ENCODE measurements at places on chromosomes 6 and 20.

GRCh38 chr6:63929111-63929510 is 293.5 kb downstream of the PHF3 start:
- DNase-seq, result no peak

DNA sequence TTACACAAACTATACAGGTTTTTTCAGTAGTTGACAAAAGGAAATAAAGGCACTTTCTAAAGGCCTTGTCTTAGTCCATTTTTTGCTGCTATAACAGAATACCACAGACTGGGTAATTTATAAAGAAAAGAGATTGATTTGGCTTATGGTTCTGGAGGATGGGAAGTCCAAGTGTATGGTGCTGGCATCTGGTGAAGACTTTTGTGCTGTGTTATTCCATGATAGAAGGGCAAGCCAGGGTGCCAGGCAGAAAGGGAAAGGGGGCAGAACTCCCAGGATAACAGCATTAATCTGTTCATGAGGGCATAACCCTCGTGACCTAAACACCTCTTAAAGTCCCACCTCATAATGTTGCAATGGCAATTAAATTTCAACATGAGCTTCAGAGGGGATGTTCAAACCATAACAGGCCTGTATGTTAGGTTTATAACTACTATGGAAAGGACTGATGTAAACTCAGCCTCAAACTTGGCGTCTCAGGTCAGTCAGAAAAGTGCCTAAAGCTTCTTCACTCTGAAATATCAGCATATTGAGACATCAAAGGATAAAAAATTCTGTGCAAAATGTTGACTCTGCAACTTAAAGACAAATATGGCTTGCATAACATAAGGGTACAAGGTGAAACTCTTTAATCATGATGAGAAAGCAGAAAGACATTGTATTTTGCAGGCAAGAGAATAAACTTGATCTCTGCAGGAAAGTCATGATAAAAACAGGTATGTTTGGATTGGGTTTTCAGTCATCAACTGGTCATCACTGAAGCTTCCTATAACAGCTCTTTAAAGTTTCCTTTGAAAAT is 42.8 kb downstream of the RNF217 start:
- no peak for DNase-seq

DNA sequence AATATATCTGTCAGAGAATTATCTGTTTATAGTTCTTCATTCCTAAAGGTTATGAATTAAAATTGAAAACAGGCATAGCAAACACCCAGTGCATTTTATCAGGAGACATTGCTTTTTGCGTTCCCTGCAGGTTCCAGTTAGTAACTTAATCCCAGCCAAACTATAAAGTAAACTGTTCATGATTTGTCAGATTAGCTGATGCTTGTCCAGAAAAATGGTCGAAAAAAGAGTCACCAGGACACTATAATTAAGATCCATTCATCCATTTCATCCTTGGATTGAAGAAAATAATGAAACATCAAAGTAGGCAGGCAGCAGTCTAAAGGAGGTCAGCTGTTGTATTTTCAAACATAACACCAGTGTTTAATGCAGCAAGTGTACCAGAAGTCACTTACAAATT is 75.9 kb downstream of the EPHA7 start:
- no peak for DNase-seq

GRCh38 chr6:125886914-125887313 is 69.7 kb upstream of the HINT3 start:
- no peak for DNase-seq

DNA sequence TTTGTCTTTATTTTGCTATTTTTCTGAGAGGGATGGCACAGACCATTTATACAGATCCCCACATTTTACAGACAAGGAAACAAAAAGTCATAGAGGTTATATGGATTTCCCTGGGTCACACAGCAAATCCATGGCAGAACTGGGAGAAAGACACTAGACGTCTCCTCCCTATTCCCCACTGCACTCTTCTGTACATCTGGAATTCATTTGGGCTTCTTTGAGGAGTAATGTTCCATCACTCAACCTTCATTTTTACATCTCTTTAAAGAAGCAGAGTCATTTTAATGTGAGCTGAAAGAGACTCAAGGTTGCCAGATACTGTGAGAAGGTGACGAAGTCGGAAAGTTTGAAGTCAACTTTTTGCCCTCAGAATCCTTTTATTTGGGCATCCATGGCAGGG is 207.3 kb downstream of the OTOR start:
- no peak for DNase-seq

DNA sequence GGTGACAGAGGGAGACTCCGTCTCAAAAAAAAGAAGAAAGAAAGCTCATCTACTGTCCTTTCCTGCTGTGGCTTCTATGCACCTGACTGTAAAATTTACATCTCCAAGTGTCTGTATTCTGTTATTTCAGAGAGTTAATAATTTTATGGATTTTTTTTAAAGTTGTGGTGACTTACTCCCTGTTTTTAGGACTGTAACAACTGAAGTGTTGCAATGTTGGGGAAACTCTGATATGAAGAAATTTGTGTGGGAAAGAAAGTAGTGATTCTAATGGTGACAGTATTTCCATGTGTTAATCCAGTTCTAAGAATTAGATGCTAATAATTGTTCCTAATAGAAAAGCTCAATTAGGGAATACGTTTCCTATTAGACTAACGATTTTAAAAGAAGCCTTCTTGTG is 27.4 kb downstream of the STX11 start:
- DNase-seq, result no peak

DNA sequence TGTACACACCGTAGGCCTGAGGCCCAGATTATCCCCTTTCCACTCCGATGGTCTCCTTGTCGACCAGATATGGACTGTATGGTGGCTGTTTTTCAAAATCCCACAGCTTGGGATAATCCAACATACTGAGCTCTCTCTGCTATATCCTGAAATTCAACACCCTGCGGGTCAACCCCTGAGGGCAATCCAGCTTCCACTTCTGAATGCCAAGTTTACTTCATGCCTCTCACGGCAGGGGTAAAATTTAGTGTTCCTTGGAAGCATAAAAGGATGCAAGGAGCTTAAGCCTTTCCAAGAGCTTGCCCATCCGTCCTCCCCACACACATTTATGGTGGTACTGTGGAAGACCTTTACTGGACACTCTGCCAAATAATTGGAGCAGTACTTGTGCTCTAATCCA is 90.7 kb downstream of the PLG start:
- DNase-seq, result no peak

- DNase-seq, result no peak
Observed at GRCh38 chr6:36335465-36336207, 1.1 kb downstream of the BNIP5 start.

GRCh38 chr6:137246791-137247202 is 27.6 kb upstream of the IFNGR1 start:
- DNase-seq, result no peak

- DNase-seq, result no peak
Observed at GRCh38 chr6:111549168-111549567, 56.5 kb downstream of the TRAF3IP2 start.

DNA sequence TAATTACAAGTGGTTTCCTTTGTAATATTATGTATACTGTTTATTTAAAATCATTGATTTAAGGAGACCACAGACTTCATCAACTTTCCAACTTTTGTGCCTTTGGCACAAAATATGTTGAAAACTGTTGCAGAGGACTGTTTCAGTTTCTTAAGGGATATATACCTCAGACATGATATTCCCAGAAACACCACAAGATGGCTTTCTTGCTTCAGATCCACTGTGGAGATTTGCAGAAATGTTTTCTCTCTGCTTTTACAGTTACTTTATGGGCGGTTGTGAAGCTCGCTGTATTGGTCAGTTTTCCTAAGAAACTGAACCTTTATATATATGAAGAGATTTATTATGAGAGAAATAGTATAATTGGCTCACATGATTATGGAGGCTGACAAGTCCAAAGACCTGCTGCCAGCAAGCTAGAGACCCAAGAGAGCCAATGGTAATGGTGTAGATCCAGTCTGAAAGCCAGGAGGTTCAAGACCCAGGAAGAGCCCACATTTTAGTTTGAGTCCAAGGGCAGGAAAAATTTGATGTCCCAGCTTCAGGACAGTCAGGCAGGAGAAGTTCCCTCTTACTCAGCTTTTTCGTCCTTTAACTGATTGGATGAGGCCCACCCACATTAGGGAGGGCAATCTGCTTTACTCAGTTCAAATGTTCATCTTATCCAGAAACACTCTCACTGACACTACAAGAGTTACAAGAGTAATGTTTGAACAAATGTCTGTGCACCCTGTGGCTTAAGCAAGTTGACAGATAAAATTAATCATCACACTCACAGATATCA is 12.8 kb downstream of the ME1 start:
- DNase-seq, result no peak

GRCh38 chr6:15763837-15764236 is 101.0 kb upstream of the DTNBP1 start:
- DNase-seq, result no peak

- no peak for DNase-seq
Observed at GRCh38 chr6:35062676-35063574, 78.2 kb downstream of the TCP11 start.

DNA sequence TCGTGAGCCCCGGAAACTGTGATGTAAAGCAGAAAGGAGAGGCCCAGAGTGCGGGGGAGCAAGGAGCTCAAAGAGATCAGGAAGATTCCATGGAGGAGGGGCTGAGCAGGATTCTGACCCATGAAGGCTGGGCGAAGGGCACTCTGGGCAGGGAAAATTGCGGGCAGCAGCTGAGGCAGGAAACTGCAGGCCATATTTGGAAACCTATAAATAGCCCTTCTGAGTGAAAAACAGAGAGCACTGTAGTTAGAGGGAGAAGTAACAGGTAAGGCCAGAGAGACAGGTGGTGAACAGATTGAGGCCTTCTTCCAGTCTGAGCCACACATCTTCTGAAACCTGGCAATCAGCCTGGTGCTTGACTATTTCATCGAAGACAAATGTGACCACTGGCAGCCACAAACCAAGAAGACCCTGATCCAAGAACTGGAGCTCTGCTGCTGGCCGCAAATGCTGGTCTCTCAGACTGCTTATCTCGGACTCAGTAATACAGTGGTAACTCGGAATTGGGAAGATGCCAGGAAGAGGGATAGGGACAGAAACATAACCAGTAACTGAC is 14.1 kb upstream of the BEND3 start:
- DNase-seq, result no peak

- DNase-seq, result no peak
Observed at GRCh38 chr6:99306341-99306740, 43.1 kb downstream of the FAXC start.

GRCh38 chr20:15627089-15627488 is 946.2 kb downstream of the KIF16B start:
- no peak for DNase-seq

- no peak for DNase-seq
Observed at GRCh38 chr20:45405571-45406259, 2.4 kb upstream of the DBNDD2 start.

DNA sequence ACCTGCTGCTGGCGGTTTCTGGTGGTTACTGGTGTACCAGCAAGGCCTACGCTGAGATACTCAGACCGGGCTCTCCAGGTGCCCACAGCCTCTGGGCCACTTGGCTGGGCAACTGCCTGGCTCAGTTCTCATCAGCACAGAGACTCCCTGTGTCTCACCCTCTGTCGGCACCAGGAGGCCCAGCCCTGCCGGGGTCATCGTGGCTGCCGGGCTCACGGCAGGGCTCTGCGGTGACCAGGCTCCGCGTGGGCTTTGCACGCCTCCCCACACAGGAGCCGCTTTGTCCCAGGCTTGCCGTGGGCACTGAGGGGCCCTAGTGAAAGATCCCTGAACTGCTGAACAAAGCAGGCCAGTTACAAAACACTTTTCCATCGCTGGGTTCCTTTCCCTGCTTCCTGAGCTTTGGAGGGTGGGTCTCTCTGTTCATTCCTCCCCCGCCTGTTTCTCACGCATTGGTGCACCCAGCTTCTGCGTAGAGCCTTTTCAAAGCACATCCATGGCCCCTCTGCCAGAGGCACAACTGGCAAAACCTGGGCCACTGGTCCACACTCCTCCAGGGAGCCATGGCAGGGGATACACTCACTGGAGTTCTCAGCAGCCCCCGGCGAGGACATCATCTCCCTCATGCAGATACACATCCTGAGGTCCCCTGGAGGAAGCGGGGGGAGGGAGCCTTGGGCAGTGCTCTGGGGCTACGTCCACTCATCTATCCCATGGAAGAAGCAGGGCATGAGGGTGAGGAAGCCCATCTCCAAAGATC is 117.0 kb downstream of the NFATC2 start:
- no peak for DNase-seq

GRCh38 chr20:60484316-60484715 is 526.1 kb downstream of the CDH26 start:
- DNase-seq, result no peak

GRCh38 chr6:165843568-165844113 is 180.6 kb upstream of the PDE10A start:
- no peak for DNase-seq
